A549 treated with DMSO at 1 μM for 4 hours (cell line): ENCODE measurements at places on chromosomes 13 and 19. TPM values are rescaled to one million over a fixed set of nuclear protein-coding genes. Genes with fewer than 3 reads are reported as not detected.

Gene APLP1
- 82.7 to 99.7 TPM (median 88.7 TPM) in 5 replicates for total RNA-seq

Gene ZSWIM9
- total RNA-seq, result 6.5 to 7.7 TPM (median 6.7 TPM) in 5 replicates

Gene ZNF490
- total RNA-seq, result 0.62 to 1.1 TPM (median 0.84 TPM) in 5 replicates

Gene LRG1
- 0.06 to 0.34 TPM (median 0.09 TPM) in 5 replicates for total RNA-seq

Gene HCST
- total RNA-seq, result 0.25 to 0.75 TPM (median 0.60 TPM) in 3 of 5 replicates, not detected in the others

Gene TSSK6
- 0.83 to 2.1 TPM (median 1.6 TPM) in 5 replicates for total RNA-seq

Gene LIPE
- 1.2 to 3.3 TPM (median 2.3 TPM) in 5 replicates for total RNA-seq

Gene VN1R2
- total RNA-seq, result not detected in 5 replicates

Gene LYL1
- total RNA-seq, result 0.45 to 0.92 TPM (median 0.72 TPM) in 5 replicates
